Stimulated activated CD4-positive, alpha-beta T cell treated with anti-CD3 and anti-CD28 coated beads, Interleukin-15, amount 100 ng/mL, for 1 hour (primary cell): ENCODE measurements at places on chromosomes 11 and 22.

- no peak for DNase-seq
These were observed 271.7 kb downstream of the CTTN start for GRCh38 chr11:70669871-70670675.

GRCh38 chr11:41612415-41612814 is 153.0 kb upstream of the LRRC4C start:
- DNase-seq = no peak

DNA sequence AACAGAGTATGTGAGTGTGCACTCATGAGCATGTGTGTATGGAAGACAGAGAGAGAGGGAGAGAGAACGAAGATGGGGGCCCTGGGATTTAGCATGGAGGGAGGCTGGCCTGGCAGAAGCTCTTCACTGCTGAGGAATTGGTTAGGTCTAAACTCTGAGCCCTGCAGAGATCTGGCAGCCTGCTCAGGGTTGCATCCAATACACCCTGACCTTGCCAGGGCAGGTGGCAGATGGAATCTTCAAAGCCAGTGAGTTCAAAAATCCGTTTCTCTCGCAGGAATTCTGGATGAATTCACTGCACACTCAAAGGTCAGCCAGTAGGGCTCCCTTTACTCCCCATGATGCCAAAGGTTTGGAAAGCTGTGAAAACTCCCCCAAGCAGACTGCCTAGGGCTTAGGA is 61.4 kb upstream of the OLFML1 start:
- DNase-seq = no peak

DNA sequence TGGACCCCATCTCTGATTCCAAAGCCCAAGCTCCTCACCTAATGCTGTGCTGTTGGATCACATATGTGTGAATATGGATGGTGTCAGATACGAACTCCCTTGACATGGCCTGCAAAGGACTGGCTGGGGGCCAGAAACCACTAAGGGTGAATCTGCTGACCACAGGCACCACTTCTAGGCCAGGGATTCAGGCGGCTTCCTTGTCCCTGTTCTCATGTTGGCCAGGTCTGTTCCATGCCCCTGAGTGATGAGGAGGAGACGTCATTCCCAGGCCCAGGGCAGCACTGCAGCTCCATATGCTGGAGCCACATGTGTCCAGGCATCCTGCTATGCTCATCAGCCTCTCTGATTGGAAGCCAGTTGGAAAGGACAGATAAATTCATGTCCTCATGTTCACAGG is 130.0 kb upstream of the BDNF start:
- DNase-seq = no peak

DNA sequence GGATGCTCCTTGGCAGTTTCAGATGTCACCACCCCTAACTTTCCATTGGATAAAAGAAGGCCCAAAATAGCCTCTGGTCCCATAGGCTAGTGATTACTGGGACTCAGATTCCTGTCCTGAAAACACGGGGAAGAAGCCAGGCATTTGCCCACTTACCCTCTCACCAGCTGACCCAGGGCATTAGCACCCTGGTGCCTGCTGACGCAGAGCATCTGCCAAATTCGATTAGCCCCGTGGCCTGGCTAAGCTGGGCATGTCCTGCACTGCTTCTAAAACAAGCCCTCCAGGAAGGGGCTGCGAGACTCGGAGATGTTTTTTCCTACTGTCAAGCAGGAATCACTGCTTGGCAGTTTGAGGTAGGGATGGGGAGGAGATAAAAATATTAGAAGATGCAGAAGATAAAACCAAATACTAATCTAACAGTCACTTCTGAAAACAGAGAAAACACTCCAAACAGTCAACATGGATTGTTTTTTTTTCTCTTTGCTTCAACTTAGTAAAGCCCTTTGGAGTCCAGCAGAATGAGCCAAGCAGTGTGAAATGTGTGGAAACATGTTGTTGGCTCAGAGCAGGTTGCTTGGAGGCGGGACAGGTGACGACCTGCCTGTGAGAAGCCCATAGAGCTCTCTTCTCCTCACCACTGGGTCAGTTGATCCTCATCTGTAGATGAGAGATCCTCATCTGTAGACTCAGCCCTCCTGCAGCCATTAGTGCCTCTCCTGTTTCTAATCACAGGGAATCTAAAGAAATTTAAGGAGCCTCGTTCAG is 54.0 kb downstream of the BDNF start:
- DNase-seq = no peak

GRCh38 chr11:111797145-111797581 is 31.0 kb upstream of the PPP2R1B start:
- no peak for DNase-seq

- no peak for DNase-seq
These were observed 1.0 kb downstream of the CTSD start for GRCh38 chr11:1762537-1763302.

DNA sequence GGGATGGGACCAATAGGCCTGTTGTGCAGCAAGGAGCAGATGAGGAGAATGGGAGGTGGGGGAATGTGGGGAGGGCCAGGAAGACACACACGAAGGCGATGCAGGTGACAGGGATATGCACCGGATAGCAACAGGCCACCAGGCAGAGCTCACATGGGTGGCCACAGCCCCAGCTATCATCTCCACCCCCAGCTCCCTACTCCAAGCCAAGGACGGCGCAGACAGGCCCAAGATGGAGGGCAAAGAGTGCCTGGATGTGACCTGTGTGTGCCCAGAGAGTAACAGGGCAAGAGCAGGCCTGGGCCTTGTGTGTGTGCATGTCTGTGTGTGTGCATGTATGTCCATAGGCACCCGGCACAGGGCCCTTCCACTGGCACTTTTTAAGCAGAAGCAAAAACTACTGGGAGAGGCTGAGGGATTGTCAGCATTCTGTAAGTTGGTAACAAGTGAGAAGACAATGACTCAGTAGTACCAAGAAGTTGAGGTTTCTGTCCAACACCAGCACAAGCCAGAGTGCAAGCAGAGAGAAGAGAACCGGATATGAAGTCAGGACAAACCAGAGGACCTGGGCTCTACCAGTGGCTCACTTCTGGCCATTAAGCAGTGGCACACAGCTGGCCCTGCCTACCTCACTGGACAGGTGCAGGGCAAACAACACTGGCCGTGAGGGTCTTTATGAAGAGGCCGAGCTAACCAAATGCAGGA is 36.4 kb downstream of the NRXN2 start:
- no peak for DNase-seq
